ENCODE measurements at places on chromosomes 6 and 20. TPM values are rescaled to one million over a fixed set of nuclear protein-coding genes. Genes with fewer than 3 reads are reported as not detected.

NTSR1 gene
- not detected for total RNA-seq

KCNQ2 gene
- not detected for total RNA-seq

TSPO2 gene
- total RNA-seq: not detected

SRSF12 gene
- total RNA-seq: 0.48 TPM

C6orf52 gene
- not detected for total RNA-seq

KIF6 gene
- total RNA-seq: 0.16 TPM

HFE gene
- total RNA-seq: 0.23 TPM

NT5E gene
- 0.93 TPM for total RNA-seq

VSX1 gene
- total RNA-seq: not detected

ASIP gene
- total RNA-seq: not detected

GUCA1A gene
- total RNA-seq: 0.14 TPM

ME1 gene
- total RNA-seq: not detected

RCAN2 gene
- total RNA-seq: 0.74 TPM

TNF gene
- total RNA-seq: 52.0 TPM

FAM217A gene
- total RNA-seq: not detected

PAK5 gene
- total RNA-seq: not detected

KAT14 gene
- total RNA-seq: 11.3 TPM

BPIFB1 gene
- not detected for total RNA-seq

TRIM31 gene
- not detected for total RNA-seq

Data from activated naive CD4-positive, alpha-beta T cell treated with anti-CD3 and anti-CD28 coated beads, Interleukin-2, amount 50 U/mL, for 72 hours (primary cell).